KBM-7 (cell line): ENCODE measurements at places on chromosomes 3 and 15.

DNA sequence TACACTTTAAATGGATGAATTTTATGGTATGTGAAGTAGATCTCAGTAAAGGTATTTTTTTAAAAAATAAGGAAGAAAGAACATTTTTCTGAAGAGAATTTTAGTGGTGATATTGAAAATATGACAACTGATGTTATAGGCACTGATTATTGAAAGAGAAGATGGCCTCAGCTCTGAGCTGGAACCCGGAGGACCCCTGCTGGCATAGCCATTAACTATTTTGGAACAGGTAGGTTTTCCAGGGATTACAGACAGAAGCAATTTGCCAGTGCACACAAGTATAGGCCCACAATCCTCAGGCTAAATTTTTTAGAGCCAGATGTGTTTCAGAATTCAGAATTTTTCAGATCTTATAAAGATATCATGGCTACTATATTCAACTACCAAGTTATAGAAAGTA, 315.9 kb upstream of the GPR149 start:
- peak; percentile 23 for DNase-seq

GRCh38 chr15:33007303-33007855, 187.1 kb downstream of the FMN1 start:
- no peak for DNase-seq

DNA sequence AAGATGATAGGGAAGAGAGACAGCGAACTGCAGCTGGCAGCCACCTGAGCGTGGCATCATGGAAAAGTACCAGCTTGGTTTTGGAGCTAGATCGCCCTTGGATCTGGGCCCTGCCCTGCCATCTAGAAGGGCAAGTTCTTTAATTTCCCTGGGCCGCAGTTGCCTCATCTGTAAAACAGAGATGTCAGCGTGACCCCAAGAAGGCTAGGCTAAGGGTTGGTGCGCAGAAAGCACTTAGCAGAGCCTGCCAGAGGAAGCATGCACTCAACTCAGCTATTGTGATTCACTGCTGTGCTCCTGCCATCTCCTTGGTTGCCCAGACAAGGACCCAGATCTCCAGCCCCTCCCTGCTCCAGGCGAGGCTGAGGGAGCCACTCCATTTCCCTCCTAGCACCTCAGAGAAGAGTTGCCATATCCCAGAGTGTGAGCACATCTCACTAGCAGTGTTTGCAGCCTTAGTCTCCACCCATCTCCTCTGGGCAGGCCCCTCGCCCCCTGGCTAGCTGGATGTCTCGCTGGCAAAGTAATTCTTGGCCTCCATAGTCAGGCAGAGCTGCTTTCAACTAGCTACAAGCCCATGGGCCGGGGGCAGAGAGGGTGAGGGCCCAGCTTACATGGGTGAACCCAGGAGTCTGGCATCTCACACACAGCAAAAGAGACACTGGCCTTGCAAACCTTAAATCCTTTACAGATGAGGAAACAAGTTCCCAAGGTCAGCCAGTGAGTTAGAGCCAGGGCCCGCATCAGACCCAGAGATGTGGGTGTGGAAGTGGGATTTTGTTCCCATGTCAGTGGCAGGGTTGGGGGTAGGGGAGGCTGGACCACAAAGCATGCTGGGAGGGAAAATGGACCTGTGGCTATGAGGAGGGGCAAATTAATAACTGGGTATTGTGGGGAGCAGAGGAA, 280.7 kb upstream of the TLE3 start:
- DNase-seq, result no peak

GRCh38 chr3:131778526-131778925, 256.3 kb downstream of the CPNE4 start:
- DNase-seq, result no peak

GRCh38 chr3:192570821-192571791, 156.2 kb downstream of the FGF12 start:
- DNase-seq, result peak; percentile 19

- DNase-seq, result no peak
These were observed 26.2 kb upstream of the IGF2BP2 start for GRCh38 chr3:185851046-185851445.
